ENCODE measurements at places on chromosomes 5 and 9. TPM values are rescaled to one million over a fixed set of nuclear protein-coding genes. Genes with fewer than 3 reads are reported as not detected.

The GHR gene
- total RNA-seq, result 2.3 TPM

The FAM200C gene
- 1.7 TPM for total RNA-seq

The SPINK6 gene
- total RNA-seq, result not detected

The DRD1 gene
- 0.23 TPM for total RNA-seq

The KDM3B gene
- 46.6 TPM for total RNA-seq

The SPATA31C1 gene
- total RNA-seq, result not detected

The PCDHB2 gene
- 44.3 TPM for total RNA-seq

The SLC22A4 gene
- 4.5 TPM for total RNA-seq

DNA sequence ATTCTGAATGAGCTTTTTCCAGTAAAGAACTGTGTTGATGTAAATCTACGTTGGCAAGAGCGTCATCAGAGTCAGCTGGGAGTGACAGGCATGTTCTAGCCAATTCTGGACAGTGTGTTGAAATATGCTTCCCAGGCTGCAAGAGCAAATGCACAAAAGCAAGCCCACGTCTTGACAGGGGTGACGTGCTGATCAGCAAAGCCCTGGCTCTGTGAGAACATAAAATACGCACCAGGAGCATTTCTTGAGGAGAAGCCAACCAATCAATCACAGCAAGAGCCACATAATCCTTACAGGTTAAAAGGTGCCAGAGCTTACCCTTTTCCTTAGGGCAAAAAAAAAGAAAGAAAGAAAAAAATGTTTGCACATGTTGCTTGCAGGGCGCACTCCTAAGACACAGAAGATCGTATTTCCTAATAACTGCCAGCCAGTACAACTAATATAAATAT lies 148.1 kb downstream of the PDE4D start:
- DNase-seq, result peak; percentile 84

DNA sequence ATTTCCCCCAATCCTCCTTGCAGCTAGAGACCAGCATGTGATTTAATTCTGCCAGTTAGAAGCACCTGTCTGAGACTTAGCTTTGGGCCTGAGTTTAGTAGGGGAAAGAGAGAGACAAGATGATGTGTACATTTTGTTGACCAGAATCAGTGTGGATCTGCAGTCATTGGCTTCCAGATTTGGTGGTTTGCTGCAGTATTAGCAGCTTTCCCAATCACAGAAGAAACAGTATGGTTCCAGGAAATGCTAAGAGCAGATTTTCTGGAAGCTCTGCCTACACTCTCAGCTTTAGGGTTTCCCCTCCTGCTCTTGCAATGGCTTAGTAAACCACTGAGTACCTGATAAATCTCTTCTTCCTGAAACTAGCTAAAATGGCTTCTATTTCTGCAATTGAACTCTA lies 48.8 kb upstream of the FREM1 start:
- no peak for DNase-seq

- DNase-seq, result no peak
Observed at GRCh38 chr9:100619194-100619593, 41.3 kb downstream of the CAVIN4 start.

- DNase-seq, result no peak
Observed at GRCh38 chr5:158381614-158382160, 522.7 kb upstream of the CLINT1 start.

DNA sequence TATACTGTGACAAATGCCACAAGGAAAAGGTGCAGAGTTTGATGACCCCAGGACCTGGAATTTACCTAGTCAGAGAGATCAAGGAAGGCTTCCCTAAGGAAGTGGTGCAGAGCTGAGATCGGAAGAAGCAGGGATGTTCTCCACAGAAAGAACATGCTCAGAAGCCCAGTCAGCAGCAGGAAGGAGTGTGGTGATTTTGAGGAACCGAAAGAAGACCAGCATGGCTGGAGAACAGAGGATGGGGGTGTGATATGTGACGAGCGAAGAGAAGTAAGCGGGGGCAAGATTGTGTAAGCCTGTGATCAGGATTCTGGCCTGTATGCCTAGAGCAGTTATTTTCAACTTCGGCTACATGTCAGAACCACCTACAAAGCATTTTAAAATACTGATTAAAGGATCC lies 18.7 kb upstream of the PIK3R1 start:
- DNase-seq, result no peak

DNA sequence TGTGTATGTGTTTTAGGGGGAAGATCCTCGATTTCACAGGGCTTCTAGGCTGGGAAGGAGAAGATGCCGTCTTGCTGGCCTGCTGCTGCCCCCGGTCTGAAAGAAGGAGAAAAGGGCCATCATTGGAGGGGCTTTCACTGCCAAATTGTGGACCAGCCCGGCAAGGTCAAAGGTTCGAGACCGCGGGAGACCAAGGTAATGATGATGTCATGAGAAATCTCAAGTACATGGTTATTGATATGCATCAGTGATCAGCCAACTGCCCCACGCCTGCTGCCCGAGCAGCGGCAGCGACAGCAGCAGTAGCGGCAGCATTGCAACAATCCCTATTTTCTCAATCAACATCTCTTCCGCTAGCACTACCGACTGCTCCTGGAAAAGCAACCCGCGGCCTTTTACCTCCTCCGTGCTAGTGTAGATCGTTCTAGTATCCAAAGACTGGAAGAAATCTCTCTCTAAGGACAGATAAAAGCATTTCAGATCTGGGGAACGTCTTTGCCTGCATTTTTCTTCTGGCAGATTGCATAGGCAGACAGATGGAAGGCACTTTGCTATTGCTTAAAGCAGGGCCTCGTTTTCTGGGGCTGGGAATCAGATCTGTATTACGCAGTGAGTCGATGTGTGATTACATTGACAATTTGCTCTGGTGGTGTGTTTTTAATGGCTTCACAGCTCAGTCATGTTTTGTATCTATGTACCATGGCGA lies 215.3 kb downstream of the MEF2C start:
- DNase-seq, result no peak

DNA sequence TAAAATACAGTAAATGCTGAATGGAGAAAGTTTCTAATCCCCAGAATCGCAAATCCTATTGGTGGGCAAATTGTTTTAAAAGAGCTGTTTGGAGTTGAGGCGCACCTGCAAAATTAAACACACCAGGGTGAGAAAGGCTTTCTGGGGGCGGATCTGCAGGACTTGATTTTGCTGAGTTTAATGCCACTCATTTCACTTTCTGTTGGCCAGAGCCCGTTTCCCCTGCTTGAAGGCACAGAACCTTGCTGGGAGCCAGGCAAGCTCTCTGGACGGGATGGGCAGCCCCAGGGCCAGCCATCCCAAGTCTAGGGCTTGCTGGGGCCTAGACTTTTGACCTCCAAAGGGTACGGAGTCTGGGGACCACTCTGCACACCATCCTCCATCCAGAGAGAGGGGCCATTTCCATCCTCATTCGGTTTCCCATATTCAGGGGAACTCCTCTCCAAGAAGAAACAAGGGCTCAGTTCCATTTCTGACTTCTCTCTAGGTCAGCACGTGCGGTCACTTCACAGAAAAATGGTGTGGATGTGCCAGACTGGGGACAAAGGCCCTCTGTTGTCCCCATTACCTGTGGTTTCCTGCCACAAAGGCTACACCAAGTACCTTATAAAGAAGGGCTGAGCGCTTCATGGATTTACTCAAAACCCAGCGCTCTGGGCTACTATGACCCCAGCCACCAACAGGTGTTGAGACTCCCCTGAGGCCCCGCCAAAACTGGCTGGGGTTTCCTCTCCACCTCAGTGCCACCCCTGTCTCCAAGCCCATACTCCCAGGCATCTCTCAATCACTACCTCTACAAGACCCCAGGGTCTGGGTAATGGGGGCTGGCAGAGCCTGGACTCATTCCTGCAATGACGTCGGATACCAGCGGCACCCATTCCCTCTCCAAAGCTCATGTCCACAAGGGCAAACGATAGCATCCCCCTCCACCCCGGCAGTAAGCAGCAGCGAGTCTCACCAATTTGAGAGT lies 170.0 kb downstream of the AUH start:
- DNase-seq, result no peak

DNA sequence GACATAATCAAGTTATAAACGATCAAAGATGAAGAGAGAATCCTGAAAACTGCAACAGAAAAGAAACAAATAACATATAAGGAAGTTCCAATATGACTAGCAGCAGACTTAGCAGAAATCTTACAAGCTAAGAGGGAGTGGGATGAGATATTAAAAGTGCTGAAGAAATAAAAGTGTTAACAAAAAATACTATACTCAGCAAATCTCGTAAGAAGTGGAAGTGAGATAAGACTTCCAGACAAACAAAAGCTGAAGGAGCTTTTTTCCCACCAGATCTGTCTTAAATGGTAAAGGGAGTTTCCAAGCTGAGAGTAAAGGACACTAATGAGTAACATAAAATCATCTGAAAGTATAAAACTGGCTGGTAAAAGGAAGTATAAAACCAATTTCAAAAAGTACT lies 2036.0 kb upstream of the C9orf72 start:
- DNase-seq, result no peak

- peak; percentile 83 for DNase-seq
Observed at GRCh38 chr5:52893105-52893504, 96.0 kb upstream of the ITGA2 start.

DNA sequence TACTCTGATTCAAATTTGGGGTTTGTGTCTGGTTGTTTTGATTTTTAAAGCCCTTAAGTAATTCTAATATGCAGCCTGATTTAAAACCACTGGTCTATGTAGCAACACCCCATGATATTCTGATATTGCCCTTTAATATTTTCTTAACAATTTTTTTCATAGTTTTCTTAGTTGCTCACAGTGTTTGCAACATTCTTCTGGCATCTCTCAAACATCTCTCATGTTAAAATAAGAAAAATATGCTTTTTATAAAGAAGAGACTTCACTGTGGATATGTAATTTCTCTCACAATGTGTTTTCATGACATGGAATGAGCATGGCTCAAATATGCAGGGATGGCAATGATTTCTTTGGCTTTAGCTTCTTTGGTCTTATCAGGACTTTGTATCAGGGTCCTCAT lies 183.7 kb downstream of the TAF11L14 start:
- no peak for DNase-seq

DNA sequence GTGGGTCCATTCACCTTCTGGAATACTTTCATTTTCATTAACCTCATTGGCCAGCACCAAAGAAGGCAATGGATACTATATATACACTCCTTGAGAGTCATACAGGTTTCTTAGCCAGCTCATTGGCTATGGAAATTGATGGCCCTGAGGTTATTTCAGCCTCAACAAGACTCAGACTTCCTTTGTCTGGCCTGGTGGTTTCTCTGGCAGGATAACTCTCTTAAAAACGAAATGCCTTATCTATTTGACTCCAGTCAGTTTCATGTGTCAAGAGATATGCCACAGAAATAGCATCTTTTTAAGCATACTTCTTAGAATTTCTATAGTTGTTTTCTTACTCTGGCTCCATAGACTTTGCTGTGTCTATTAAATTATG lies 28.9 kb downstream of the CDH9 start:
- DNase-seq, result no peak

- DNase-seq, result no peak
Observed at GRCh38 chr5:149028984-149029383, 33.9 kb downstream of the SH3TC2 start.

DNA sequence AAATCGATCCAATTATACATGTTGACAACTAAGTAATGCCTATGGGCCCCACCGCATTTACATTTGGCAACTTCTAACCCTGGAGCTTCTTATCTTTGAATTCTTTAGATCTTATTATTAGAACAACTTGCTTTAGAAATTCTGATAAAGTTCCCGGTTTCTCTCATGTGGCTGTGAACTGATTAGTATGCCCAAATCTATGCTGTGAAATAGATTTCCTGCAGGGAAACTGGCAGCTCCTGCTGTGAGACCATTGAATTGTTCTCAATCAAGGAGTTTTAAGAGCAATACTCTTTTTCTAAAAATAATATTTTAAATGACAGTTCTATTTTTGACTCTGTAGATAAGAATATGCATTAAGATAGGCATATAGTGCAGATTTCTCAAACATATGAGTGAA lies 177.5 kb downstream of the GABRB2 start:
- DNase-seq, result no peak

DNA sequence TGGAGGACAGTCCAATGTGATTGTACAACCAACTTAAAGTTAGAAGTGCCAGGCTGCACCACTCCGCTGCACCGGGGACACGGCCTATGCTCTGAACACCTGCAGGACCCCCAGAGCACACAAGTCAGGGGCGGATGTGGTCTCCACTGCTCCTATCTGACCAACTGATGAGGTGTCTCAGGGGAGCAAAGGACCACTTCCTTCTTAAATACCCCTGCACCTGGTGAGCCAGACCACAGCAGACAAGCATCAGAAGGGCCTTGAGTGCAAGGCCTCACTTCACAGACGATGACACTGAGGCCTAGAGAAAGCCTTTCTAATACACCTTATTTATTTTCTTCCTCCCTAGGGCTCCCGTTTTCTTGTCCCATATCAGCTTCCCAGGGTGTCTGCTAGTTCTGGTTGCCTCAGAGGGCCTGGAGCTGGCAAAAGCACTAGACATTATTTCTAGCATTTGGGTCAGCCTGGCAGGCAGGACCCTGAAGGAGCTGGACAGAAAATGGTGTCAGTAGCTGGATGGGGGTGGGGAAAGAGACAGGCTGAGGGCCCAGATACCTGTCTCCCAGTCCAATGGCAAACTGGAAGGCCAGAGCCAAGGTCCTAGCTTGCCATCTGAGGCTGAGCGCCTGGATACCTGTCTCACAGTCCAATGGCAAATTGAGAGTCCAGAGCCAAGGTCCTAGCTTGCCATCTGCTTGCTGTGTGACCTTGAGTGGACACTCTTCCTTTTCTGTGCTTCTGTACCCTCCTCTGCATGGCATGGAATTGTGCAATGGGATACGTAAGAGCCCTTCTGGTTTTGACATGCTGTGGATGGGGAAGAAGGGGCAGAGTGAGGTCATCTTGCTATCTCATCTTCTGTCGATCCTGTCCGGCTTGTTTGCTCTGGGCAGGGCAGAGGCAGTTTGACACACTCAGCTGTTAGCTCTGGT lies 9.0 kb downstream of the CCDC69 start:
- DNase-seq, result no peak

DNA sequence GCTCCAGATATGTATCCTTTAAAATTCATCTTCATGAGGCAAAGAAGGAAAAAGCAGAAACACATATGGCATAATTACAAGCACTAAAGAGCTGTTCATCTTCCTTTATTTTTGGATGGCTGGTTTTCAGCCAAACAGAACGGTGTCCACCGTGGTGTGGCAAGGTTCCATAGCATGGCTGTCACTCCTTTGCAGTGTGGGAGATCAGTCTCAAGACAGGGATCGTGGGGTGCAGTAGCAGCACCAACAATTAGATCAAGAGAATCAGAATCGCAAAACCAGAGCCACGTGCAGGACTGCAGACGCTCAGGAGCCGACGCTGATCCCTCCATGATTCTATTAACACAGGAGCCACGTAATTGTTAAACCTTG lies 79.5 kb downstream of the SEMA4D start:
- DNase-seq, result no peak
